ENCODE measurements at places on chromosomes 3 and 15.

- DNase-seq: no peak
Measured at GRCh38 chr15:99842071-99842470, 108.8 kb upstream of the LYSMD4 start.

GRCh38 chr3:178804606-178805005 is 267.0 kb downstream of the ZMAT3 start:
- no peak for DNase-seq

GRCh38 chr3:55775366-55776154 is 288.5 kb upstream of the WNT5A start:
- DNase-seq: no peak

DNA sequence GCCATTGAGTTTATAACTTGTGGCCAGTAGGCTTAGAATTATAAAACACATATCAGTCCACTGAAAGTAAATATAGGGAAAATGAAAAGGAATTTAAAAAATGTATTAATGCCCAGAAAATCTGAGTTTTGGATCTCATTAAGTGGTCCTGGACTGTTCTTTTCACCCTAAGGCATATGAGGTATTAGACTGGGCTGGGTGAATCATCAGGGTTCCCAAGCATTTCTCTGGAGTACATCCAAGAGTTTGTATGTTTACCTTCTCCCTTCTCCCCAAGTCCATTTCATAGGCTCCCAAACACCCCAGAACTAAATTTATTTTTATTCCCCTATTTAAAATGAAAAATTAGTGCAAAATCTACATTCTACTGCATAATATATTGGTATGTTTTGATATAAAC is 31.9 kb upstream of the SPTSSB start:
- no peak for DNase-seq

DNA sequence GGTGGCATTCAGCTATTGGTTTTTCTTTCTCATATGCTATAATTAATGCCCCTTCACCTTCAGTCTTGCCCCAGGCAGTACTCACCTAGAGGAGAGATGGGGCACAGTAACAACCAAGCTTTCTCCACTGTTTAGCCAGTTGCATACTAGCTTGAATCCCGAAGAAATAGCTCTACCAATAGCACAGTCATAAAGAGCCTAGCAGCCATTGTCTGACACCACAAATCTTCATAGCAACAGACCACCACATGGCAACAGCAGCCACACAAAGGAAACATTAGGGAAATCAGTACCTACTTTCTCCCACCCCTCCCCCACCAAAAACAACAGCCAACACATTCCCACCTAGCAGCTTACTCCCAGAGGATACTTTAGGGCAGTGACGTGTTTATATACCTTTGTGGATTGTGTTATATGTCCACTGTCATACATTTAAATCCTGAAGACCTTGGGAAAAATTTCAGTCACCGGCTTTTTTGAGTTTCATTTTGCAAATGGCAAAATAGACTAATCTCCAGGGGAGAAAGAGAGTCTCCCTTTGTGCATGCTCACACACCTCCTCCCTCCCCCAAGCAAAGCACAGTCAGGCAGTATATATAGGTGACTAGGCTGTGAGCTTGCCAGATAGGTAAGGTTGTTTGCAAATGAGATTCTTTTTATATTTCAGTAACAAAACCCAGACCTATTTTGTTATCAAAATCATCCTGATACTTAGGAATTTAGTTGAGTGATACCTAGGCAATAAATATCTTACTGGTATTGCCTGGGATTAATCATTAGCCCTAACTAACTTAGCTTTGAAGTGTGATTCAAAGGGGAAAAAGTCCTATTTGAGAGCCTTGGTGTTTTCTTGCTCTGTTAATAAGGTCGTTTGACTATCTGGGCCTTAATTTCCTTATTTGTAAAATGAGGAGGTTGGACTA is 140.6 kb downstream of the RBPMS2 start:
- no peak for DNase-seq

- no peak for DNase-seq
Measured at GRCh38 chr3:13561967-13562366, 13.0 kb downstream of the FBLN2 start.

DNA sequence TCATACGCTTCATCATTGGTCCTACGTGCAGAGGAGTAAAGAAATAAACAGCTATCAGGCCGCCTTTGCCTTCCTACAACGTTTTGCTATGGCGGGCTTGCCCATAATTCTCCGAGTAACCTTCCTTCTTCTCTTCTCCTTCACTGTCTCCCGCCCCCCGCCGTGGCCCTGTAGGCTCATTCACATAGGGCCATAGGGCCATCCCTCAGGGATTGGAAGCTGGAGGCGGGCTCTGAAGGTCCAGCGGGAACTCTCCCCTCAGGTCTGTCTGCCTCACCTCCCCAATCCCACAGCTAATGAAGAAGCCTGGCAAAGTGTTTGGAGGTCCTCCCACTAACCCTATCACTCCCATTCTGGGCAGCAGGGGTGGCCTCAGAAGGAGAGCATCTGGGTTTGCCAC is 43.6 kb downstream of the SEMA5B start:
- DNase-seq: no peak

DNA sequence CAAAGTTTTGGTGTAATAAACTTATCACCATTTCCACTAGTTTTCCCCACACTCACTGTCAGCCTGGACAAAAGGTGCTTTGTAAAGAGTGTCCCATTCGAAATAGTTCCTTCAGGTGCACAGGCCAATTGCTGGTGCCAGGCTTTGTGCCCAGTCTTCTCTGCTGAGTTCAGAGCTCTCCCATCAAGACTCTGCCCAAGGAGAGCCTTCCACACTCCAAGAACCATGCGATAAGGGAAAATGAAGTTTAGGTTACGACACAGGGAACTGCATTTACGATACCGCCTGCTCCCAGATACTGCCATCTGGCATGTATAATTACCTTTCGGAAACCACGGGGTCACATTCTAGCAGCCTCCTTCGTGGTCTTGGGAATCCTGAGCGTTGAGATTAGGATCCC is 379.6 kb downstream of the MECOM start:
- DNase-seq: no peak

GRCh38 chr3:2713923-2714322 is 396.3 kb downstream of the IL5RA start:
- DNase-seq: no peak

GRCh38 chr15:44593042-44593736 is 56.2 kb downstream of the EIF3J start:
- no peak for DNase-seq

DNA sequence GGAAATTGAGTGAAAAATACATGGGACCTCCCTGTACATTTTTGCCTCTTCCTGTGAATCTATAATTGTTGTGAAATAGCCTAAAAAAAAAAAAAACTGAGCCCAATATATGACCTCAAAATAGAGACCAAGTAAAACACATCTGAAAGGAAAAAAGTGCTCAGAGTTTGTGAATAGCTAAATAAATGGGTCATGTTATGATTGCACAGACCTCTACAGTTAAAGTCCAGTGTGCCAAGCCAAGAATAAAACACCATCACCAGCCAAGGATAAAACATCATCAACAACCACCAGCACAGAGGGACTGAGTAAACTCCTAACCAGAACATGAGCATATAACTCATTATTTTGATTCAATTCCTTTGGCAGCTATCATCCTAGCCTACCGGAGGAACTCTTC is 115.6 kb upstream of the AGTR1 start:
- no peak for DNase-seq

GRCh38 chr3:110859336-110859735 is 212.3 kb upstream of the NECTIN3 start:
- DNase-seq: no peak

GRCh38 chr3:44160818-44161217 is 80.9 kb upstream of the TOPAZ1 start:
- DNase-seq: no peak

DNA sequence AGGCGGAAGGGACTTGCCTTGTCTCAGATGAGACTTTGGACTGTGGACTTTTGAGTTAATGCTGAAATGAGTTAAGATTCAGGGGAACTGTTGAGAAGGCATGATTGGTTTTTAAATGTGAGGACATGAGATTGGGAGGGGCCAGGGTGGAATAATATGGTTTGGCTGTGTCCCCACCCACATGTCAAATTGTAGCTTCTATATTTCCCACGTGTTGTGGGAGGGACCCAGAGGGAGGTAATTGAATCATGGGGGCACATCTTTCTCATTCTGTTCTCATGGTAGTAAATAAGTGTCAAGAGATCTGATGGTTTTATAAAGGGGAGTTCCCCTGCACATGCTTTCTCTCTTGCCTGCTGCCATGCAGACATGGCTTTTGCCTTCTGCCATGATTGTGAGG is 89.2 kb downstream of the CGGBP1 start:
- DNase-seq: no peak

GRCh38 chr3:12754313-12754712 is 4.7 kb downstream of the TMEM40 start:
- no peak for DNase-seq

DNA sequence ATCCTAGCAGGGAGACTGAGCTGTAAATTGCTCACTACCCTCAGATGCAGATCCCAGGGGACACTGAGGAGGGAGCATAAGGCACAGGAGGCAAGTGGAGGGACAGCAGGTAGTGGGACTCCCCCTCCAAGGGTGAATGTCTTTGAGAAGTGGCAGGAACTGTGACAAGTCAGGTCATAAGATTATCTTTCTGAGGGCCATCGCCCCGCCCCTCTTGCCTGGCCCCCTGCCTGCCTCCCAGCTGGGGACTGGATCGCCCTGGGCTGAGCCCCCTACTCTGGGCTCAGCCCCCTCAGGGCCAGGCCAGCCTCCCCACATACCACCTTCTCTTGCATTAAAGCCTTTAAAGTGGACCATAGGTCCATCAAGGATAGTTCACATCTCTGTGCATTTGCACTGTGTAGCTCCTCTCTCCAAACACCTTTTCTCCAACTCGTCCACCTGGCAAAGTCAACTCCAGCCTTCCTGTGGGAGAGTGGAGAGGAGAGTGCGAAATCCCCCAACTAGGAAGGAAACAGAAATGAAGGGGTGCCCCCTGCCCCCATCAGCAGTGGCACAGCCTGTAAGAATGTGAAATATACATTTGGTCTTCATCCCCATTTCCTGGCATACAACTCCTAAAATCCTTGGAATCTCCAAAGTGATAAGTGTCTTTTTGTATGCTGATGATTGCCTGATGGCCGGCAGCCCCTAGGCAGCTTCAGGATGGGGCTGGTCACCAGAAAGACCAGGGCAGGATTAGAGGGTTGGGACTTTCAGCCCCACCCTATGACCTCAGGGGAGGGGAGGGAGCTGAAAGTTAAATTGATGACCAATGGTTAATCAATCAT is 14.7 kb downstream of the PIF1 start:
- no peak for DNase-seq

DNA sequence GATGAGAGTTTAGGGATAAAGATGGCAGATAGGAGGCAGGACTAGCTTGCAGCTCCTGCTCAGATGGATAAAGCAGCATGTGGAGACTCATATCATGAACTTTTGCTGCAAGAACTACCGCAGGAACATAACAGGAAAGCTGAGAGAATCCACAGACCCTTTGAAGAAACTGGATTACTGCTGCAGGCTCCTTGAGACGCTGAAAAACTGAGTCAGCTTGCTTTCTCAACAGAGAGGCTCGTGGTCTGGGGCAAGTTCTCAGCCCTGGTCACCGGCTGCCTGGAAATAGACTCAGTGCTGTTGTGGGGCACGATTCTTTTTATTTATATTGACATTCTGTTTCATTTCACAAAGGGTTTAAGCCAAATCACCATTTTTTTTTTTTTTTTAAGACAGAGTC is 28.8 kb upstream of the TRIM59 start:
- no peak for DNase-seq

- no peak for DNase-seq
Measured at GRCh38 chr15:70687482-70687881, 75.9 kb downstream of the UACA start.

DNA sequence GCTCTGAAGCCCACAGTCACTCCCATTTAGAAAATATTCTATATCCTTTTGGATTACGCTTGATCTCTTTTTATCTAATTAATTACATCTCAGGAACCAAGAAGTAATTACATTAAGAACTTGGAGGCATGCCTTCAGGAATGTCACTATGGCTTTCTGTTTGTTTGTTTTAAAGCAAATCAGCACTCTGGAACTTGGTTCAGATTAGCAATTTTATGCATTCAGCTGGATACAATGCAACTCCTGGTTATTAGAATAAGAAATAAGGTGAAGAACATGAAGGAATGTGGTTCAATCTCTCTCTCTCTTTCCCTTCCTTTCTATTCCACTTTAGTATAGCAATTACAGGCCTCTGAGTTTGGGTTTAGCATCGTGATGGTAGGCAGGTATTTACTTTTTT is 235.8 kb downstream of the FHIT start:
- DNase-seq: no peak

- no peak for DNase-seq
Measured at GRCh38 chr15:58669108-58669507, 80.4 kb downstream of the ADAM10 start.

DNA sequence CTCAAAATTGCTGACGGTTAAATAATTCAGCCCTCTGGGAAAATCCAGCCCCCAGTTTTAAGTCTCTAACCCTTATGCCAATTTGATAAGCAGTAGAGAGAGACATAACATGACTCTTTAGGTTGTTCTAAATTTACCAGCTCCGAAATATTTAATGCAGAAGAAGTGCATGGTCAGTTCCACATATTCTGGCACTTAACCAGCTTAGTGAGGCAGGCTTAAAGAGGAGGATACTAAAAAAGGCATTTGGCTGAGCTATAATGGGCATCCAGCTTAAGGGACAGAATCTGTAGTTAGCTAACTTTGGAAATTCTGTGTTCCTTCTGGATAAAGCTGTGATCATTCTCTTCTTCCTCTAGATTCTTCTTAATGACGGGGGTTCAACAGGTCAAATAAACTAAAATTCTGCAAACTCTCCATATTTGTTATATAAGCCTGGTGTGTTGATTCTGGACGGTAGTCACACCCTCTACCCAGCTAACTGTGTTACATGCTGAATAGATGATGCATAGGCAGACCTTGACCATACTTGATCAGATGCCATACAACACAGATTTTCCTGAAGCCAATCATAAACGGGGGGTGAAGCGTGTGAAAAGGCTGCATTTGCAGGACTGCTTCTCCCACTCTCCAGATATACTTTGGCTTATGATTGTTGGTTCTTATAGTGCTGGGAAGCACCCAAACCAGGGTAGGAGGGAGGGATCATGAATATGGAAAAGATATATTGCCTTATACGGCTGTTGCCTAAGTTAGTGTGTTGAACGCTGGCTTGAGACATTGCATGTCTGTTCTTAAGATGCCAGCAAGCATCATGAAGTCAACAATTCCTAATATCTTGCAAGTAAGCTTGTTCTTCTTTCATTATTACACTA is 118.4 kb downstream of the FGF12 start:
- DNase-seq: no peak

- no peak for DNase-seq
Measured at GRCh38 chr15:78635346-78635745, 5.7 kb downstream of the CHRNB4 start.
